ENCODE measurements at places on chromosomes 3 and 15.

- no peak for DNase-seq
These were observed 8.1 kb downstream of the NKTR start for GRCh38 chr3:42608581-42608980.

DNA sequence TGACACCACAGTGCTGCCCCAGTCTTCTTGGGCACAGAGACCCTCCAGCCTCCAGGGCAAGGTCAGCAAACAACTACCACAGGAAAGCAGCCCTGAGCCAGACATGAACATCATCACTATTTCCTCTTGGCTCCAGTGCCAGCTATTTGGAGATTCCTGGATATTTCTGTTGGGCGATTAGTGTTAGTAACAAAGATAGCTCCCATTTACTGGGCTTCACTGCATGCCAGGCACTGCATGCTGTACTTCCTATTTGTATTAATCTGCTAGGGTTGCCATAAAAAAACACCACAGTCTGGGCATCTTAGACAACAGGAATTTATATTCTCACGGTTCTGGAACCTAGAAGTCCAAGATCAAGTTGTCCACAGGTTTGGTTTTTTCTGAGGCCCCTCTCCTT, 255.1 kb upstream of the STT3B start:
- no peak for DNase-seq

- no peak for DNase-seq
These were observed 138.6 kb upstream of the CGNL1 start for GRCh38 chr15:57237676-57238075.

- DNase-seq = no peak
These were observed 157.5 kb upstream of the RGMA start for GRCh38 chr15:93246266-93247242.

GRCh38 chr3:100900671-100901335, 92.4 kb downstream of the ABI3BP start:
- no peak for DNase-seq

- no peak for DNase-seq
These were observed 4.0 kb downstream of the MUC4 start for GRCh38 chr3:195807681-195808121.

DNA sequence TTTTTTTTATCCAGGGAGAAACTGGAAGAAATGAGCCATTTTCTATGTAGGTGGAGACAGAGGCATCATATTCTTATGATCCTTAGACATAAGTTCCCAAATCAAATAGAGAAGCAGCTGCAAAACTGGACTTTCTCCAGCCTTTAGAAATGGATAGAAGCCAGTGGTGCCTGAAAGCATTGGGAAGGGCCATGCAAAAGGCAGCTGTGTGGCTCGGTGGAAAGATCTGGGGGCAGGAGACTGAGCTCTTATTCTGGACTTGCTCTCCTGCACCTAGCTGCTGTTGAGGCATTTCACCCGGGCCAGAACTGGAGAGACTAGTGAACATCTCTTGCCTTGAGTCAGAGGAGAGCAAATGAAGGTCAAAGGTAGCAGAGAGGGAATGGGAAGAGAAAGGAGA, 73.1 kb downstream of the TFG start:
- DNase-seq = no peak

- DNase-seq = no peak
These were observed 32.3 kb downstream of the CASR start for GRCh38 chr3:122215592-122216298.

DNA sequence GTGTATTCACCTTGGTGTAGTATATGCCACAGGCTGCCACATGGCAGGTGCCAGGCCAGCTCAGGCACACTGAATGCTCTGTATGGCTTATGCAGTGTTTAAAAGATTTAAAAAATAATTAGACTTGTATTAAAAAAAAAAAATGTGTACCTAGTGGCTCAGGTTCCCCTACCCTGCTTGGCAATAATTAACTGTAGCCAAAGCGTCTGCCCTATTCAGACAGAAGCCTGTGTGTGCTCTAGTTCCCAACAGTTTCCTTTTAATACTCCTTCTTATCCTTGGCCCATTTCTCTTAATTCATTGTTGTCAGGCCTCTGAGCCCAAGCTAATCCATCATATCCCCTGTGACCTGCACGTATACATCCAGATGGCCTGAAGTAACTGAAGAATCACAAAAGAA, 752.2 kb upstream of the CFAP20DC start:
- DNase-seq = no peak

- no peak for DNase-seq
These were observed 88.7 kb downstream of the CACNA2D3 start for GRCh38 chr3:54211097-54211496.

DNA sequence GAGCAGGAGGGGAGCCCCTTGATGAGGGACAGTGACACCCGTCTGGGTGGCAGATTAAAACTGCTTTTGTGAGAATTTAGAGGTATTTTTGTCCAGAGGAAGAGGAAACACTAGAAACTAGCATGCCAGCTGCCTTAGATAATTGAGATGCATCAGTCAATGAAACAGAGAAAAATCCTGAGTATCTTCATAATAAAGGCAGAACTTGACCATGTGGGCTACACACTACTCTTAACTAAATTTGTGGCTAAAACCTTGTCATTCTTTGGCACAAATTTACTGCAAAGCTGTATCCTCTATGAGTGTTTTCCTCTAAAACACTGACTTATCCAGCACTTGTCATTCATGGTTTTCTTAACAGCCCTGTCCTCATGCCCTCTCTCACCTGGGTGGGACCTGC, 259.7 kb upstream of the TPM1 start:
- no peak for DNase-seq

DNA sequence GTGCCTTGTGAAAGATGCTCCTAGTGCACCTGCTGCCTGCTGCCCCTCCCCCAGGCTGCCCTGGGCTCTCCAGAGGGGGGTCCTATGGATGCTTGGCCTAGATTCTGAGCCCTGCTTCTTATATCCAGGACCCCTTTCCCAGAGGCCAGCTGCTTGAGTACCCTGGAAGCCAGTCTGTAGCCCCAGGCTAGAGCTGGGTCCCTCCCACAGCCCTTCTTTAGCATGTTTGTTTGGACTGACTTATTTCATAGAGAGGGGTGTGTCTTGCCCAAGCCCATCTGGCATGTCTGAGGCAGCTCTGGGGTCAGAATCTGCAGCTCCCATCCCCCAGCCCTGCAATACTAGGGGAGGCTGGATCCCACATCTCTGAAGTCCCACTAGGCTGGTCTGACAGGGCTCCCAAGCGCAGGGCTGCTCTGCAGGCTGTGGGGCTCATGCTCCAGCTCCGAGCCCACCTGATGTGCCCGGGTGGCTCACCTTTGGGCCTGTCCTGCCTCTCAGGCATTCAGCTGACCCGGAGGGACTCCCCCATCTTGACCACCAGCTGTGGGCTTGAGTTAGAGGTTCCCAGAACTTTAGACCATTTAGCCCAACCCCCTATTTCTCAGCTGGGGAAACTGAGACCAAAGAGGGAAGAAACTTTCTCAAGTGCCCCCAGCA, 3.1 kb downstream of the CHRNB4 start:
- no peak for DNase-seq

DNA sequence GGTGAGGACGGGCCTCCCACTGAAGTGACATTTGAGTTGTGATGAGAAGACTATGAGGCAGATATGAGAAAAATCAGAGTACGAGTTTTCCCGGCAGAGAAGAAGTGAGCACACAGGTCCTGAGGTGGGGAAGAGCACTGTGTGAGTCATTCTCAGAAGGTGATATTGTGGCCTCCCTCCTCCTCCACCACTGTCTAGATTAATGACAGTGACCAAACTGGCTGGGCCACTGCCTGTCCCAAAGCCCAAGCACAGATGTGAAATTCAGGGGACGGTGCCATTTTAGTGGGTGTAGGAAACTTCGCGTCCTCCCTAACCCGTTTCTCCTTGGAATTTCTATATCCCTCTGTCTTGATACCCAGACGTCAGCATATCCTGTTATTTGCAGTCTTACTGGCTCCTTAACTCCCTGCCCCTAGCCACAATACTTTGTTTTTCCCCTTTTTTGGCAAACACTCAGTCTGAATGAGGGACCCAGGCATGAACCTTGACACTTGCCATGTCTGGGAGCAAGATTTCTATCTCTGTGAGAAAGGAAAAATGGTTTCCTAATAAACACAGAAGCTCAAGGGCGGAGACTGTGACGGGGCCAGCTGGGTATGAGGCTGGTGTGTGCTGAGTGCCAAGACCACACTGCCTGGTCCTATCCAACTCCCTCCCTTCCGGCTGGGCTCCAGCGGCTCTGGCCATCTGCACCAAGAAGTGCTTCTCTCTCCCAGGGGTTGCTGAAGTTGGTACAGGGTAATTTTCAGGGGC, 15.2 kb downstream of the PRICKLE2 start:
- DNase-seq = no peak

GRCh38 chr15:45102226-45102625, 11.7 kb downstream of the DUOX2 start:
- no peak for DNase-seq

- no peak for DNase-seq
These were observed 86.3 kb upstream of the ARHGEF26 start for GRCh38 chr3:154034797-154035330.

GRCh38 chr3:27724459-27725197, 2.5 kb upstream of the EOMES start:
- no peak for DNase-seq

DNA sequence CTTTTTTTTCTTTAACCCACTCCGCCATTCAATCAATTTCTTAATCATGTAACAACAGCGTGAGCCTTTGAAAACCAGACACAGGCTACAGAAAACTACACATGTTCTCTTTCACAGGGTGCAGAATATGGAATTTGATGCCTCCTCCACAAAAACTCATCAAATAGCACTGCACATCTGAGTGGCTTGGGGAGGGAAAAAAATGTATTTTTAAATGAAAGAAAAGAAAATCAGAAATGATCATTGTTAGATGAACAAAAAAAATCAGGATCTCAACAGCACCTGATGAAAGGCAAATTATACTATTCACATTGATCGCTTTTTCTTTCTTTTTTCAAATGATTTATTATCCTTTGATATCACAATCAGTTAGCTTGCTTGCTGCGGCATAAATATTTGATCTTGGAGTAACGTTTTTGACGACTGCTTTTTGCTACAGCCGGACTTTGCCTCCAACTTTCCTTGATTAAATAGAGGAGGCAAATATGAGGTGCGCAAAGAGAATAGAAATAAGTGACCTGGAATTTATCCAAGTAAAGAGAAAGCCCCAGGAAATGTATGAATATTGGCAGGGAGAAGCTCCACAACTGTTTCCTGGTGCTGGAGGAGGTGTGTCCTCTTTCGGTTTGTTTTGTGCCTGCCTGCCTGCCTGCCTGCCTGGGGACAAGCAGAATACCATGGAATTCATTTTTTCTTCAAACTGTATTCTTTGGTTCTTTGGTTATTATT, 63.1 kb downstream of the EDEM1 start:
- peak; percentile 44 for DNase-seq

GRCh38 chr15:80061582-80061981, 2.1 kb downstream of the ZFAND6 start:
- DNase-seq = no peak

DNA sequence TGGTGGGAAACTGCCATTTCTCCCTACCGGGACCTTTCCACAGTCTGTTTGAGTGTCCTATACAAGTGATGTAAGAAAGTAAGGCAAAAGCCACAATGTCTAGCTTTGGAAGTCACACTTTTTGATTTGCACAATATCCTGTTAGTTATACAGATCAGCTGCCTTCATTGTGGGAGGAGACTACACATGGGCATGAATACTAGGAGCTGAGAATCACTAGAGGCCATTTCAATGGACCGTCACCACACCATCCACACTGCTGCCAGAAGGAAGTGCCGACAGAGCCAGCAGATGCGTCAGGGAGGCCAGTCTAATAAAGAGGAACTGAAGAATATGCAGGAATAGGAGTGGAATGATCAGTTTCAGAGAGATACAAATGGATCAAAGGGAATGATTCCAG, 65.8 kb downstream of the SCN11A start:
- DNase-seq = no peak

GRCh38 chr15:39936187-39936586, 2.3 kb downstream of the EIF2AK4 start:
- no peak for DNase-seq

DNA sequence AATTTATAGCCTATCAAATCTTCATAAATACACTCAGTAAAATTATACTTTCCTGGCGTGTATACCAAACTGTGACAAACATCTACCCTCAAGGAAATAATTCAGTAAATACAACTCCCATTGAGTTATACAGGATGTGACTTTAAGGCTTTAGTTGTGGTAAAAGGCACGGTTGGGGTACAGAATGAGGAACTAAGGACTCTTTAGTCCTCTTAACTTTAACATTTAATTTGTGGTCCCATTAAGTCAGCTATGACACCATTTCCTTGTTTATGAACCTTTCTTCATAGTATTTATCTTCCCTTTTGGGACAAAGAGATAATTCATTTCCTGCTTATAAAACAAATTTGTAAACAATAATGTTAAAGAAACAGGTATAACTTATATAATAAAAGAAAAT, 30.2 kb downstream of the IFT80 start:
- no peak for DNase-seq

- no peak for DNase-seq
These were observed 6.0 kb downstream of the RFC4 start for GRCh38 chr3:186800285-186800684.

- no peak for DNase-seq
These were observed 118.9 kb downstream of the MAGI1 start for GRCh38 chr3:65919826-65920225.

GRCh38 chr15:64891561-64891960, 20.1 kb upstream of the ANKDD1A start:
- no peak for DNase-seq

DNA sequence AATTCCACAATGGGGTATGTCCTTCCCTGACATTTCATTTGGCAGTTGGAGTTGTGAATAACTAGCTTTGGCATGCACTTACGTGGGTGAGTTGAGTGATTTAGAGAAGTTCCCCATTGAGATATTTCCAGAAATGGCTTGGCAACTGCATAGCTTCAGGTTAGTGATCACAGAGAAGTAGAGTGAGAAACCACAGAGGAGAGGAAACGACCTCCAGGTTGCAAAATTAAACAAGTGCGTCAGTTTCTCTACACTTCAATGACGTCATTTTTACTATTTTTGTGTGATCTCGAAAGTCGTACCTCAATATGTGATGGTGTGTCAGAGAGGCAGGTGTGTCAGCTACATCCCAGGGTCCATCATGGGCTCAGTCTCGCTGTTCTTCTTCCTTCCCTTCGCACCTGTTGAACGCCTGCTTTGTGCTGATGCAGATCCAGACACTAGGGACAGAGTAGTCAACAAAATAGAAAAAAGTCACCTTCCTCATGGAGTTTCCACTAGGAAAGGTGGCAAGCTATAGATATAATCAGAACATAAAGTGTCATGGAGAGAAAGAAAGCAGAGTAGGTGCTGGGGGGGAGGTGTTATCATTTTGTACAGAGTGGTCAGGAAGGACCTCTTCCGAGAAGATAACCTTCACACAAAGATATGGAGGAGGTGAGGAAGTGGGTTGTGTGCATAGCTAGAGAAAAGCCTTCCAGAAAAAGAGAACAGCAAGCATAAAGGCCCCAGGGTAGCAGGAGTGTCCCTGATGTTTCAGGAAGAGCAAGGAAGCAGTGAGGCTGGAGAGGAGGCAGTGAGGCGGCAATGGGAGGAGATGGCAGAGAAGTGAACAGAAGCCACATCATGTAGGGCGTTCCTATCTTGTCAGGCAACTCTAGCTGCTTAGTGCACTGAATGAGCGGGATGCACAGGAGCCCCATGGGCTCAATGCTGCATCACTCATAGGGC, 75.6 kb downstream of the MCTP2 start:
- no peak for DNase-seq

GRCh38 chr15:31523655-31524049, 197.0 kb downstream of the KLF13 start:
- DNase-seq = no peak

All from HuH-7 (cell line).